Spleen (tissue), 13 donors: ENCODE measurements at places on chromosomes 3 and 15. TPM values are rescaled to one million over a fixed set of nuclear protein-coding genes. Genes with fewer than 3 reads are reported as not detected.

The CPNE9 gene
- total RNA-seq: not detected

The MNS1 gene
- total RNA-seq: 0.98 TPM

DNA sequence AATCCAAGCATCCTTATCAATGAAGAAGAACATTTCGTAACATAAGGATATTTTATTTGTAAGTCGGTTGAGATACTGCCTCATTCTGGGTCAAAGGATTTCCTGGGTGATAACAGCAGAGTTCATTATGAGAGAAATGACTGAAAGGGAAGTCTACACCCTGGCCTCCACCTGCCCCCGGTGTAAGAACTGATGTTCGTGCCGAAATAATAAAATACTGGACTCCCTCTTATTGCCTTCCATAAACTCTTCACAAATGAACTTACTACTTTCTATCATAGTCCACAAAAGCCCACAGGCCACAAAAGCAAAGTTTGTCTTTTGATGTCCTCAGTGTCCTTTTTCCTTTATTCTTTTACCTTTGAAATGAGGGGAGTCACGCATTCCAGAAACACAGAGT is 174.4 kb downstream of the SERPINI1 start:
- DNase-seq: no peak
- no peaks in the 10 kb centered on the region for H3K27me3 ChIP-seq

DNA sequence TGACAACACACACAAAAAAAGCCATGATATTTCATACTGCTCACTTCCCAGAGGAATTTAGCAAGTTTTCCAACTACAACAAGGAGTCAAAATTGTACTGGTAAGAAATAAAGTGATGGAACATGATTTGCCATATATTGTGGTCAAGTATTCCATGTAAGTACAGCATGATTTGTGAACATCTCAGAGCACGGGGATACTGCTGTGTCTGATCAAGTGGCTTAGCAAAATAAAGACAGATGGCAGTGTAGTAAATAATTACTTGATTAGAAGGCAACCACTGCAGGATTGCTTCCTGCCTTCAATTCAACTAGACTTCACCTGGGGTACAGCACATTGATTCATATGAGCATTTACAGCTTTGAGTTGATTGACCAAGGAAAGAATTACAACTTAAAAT is 51.6 kb upstream of the DUT start:
- H3K4me1 ChIP-seq: no peaks in the 10 kb centered on the region
- H3K27ac ChIP-seq: no peak overlapping the region
- peaks cover 5% of the 10 kb centered on the region for H3K27me3 ChIP-seq
- DNase-seq: no peak
- no peaks in the 10 kb centered on the region for H3K36me3 ChIP-seq

DNA sequence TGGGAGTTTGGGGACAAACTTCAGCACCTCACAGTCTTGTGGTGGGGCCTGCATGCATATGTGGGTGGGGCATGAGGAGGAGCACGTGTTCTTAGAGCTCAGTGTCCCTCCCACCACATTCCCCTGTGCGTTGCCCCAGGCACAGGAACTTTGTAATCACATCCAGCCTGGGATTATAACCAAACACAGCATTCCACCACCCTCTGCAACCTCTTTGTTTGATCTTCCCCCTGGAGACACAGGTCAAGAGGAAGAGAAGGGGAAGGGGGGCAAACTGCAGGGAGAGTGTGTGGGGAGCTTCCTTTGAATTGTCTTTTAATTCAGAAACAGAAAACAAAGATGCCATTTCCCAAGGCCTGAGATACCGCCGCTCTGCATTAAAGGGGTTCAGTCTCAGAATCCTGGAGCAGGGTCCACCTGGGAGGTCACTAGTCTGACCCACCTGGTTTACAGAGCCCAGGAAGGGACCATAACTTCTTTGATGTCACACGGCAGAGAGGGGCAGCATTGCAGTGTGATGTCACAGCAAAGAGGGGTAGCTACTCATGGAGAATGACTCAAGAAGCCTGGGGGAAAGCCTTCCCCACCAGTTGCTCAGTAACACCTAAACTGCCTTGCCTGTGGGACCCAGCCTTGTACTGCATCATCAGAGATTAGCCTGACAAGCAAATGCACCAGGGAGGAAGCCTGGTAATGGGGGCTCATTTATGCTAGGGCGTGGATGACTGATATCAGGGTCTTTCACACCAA is 106.3 kb upstream of the RNU6-1 start:
- no peaks in the 10 kb centered on the region for H3K36me3 ChIP-seq
- H3K4me3 ChIP-seq: no peak overlapping the region
- no peaks in the 10 kb centered on the region for H3K27me3 ChIP-seq
- no peak for DNase-seq
- H3K4me1 ChIP-seq: peaks cover 5% of the 10 kb centered on the region

DNA sequence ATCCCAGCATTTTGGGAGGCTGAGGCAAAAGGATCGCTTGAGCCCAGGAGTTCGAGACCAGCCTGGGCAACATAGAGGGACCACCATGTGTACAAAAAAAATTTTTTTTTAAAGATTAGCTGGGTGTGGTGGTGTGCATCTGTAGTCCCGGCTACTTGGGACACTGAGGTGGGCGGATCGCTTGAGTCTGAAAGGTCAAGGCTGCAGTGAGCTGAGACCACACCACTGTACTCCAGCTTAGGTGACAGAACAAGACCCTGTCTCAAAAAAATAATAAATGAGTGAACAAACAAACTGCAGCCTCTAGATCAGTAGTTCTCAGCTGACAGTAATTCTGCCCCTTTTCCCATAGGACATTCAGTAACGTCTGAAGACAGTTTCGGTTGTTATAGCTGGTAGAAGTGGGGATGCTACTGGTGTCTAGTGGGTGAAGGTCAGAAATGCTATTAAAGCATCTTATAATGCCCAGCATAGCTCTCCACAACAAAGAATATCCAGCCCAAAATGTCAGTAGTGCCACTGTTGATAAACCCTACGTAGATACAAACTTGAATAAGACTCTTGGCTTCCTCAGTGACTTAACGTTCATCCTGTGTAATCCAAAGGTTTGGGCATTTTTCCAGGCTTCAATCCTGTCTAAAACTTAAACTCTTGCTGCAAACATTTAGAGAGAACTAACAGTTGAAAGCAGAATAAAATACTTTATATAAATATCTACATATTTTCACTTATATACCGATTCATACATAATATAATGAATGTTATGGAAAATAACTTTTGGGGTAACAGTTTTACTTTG is 10.6 kb downstream of the SMC4 start:
- H3K36me3 ChIP-seq: no peaks in the 10 kb centered on the region
- peaks cover 39% of the 10 kb centered on the region for H3K4me1 ChIP-seq
- no peak overlapping the region for H3K27ac ChIP-seq
- no peak overlapping the region for H3K4me3 ChIP-seq
- H3K27me3 ChIP-seq: no peaks in the 10 kb centered on the region
